ENCODE measurements at places on chromosomes 13 and 19.

GRCh38 chr19:11769995-11770394, 3.2 kb downstream of the ZNF441 start:
- DNase-seq: no peak

GRCh38 chr13:30373727-30374126, 48.6 kb upstream of the UBE2L5 start:
- no peak for DNase-seq

- DNase-seq: no peak
Measured at GRCh38 chr13:39419876-39420275, 183.1 kb downstream of the LHFPL6 start.

- DNase-seq: no peak
Measured at GRCh38 chr19:56642711-56643459, at the start of gene SMIM17. Gene SMIM17 (plus strand): TSS chr19:56643159. CDS start chr19:56645668, 2,509 bp downstream.

GRCh38 chr13:73698859-73699258, 435.3 kb downstream of the KLF12 start:
- DNase-seq: no peak
